ENCODE measurements at places on chromosomes 4 and X.

GRCh38 chr4:106738121-106738520, 298.0 kb downstream of the DKK2 start:
- DNase-seq: no peak

DNA sequence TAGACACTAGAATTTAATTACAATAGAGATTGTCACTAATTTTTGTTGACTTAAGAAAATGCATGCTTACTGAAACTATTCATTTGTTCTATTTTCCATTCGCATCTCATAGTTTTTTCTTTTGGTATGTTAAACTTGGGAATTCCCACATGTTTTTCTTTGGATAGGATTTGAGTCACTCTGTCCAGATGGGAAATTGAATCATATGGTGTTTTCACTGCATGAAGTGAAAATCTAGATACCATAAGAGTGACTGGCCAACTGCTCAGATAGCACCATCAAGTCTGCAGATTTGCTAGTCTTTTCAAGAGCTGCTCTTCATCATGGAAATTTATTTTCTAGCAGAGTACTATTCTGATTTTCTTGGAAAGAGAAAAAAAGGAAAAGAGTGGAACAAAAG, 172.6 kb downstream of the FAM47B start:
- DNase-seq: no peak

GRCh38 chr4:77715414-77716290, 103.5 kb downstream of the CNOT6L start:
- no peak for DNase-seq

- DNase-seq: no peak
Observed at GRCh38 chr4:142405695-142406498, 440.2 kb downstream of the INPP4B start.

DNA sequence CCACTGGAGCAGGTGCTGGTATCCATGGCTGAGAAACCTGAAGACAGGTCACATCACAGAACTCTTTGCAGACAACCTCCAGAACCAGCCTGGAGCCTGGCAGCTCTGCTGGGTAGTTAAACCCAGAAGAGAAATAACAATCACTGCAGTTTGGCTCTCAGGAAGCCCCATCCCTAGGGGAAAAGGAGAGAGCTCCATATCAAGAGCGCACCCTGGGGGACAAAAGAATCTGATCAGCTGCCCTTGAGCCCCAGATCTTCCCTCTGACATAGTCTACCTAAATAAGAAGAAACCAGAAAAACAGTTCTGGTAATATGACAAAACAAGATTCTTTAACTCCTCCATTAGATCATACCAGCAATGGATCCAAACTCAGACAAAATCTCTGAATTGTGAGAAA, 823.2 kb upstream of the FRG1 start:
- DNase-seq: no peak

DNA sequence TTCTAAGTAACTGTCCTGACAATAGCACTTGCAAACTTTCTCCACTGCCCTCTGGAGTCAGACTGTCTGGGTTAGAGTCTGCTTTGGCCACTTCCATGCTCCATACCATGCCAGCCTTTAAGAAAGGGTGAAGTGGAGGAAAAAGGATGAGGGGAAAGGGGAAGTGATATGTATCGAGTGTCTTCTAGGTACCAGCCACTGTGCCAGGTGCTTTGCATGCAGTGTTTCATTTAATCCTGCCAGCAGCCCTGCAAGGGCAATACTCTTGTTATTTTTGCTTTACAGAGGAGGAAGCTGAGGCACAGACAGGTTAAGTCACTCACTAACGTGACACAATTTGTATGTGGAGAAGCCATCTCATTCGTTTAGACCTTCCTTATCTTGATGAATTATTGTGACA, 55.6 kb downstream of the RTL9 start:
- DNase-seq: no peak

- DNase-seq: no peak
Observed at GRCh38 chrX:46823481-46823880, 13.4 kb upstream of the RP2 start.

GRCh38 chr4:53043891-53044650, 182.0 kb downstream of the RASL11B start:
- DNase-seq: no peak

DNA sequence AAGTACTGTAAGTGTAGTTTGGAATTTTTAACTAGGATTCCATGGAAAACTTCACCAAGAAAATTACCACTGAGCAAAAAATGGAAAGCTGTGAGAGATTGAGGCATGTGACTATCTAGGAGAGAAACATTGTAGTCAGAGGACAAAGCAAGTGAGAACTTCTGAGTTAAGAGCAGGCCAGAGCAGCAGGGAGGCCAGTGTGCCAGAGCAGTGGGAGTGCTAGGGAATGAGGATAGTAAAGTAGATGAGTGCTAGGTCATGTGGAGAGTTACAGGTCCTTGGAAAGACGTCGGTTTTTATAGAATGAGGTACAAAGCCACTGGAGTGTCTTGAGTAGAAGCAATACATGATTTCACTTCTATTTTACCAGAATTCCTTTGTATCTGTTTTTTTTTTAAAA, 52.7 kb upstream of the FAT4 start:
- no peak for DNase-seq

GRCh38 chr4:16270454-16271328, 44.4 kb upstream of the TAPT1 start:
- no peak for DNase-seq

- DNase-seq: no peak
Observed at GRCh38 chrX:14948691-14949090, 75.5 kb downstream of the MOSPD2 start.

DNA sequence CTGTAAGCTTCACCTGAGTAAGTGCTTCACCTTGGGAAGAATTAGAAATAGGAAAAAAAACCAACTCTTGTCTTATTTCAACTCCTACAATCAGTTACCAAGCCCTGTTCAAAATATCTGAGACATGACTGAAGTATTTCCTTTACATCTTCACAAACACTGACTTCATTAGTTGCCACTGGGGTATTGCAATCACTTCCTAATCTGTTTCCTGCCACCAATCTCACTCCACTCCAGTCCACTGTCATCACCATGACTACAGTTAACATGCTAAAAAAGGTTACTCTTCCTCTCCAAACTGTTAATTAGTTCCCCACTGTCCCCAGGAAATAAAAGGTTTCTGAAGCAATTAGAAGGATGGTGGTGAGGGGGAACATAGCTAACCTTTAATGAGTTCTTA, 3.3 kb upstream of the SUPT20HL1 start:
- DNase-seq: no peak

- DNase-seq: peak; percentile 66
Observed at GRCh38 chr4:153466081-153466948, at the start of gene TMEM131L. TMEM131L (plus strand) TSS chr4:153466360; CDS start chr4:153466398, 38 bp downstream.

- DNase-seq: no peak
Observed at GRCh38 chr4:80215449-80216052, 18.2 kb downstream of the PRDM8 start.

DNA sequence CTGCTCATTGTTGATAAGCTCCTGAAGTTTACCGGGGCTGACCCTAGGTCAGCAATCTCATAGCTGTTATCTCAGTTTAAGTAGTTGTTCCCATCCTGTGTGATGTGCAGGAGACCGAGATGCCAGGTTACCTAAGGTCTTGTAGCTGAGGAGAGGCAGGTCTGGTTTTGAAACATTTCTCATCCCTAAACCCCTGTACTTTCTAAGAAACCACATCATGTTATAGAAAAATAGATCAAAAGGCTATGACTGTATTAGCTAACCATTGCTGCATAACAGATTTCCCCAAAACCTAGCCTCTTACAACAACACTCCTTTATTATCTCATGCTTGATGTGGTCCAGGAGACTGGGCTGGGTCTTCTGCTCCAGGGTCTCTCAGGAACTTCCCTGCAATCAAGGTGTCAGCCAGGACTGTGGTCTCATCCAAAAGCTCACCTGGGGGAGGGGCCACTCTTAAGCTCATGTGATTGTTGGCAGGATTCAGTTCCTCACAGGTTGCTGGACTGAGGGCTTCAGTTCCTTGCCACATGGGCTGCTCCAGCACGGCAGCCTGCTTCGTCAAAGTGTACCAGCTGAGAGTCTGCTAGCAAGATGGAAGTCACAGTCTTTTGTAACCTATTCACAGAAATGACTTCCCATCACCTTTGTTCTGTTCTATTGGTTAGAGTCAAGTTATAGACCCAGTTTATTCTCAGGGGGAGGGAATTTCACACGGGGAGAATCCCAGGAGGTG, 60.9 kb upstream of the CLCN4 start:
- no peak for DNase-seq
